ENCODE measurements at places on chromosomes 12 and 14.
A peak's percentile ranks its signal among the peaks of the same experiment; 100 is the strongest.

- no peak for DNase-seq
Observed at GRCh38 chr12:115146453-115146852, 462.5 kb upstream of the TBX3 start.

- peak; percentile 51 for DNase-seq
Observed at GRCh38 chr12:131929581-131930456, 743 bp downstream of the PUS1 start.

- DNase-seq: no peak
Observed at GRCh38 chr12:68319988-68320623, 12.1 kb downstream of the MDM1 start.

DNA sequence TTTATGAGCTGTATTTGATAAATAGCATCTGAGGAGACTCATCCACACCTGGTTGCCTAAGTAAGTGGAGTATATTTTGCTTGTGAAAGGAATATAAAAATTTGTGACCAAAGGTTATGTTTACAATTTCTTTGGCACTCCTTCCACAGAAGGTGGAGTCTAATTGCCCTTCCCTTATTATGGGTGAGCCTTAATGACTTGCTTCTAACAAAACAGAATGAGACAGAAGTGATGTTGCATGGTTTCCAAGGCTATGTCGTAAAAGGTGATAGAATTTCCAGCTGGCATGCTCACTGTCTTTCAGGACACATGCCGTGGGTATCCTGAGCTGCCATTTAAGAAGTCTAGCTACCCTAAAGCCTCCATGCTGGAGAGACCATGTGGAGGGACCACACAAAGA, 116.8 kb upstream of the ABCD2 start:
- DNase-seq: no peak
